ENCODE measurements at places on chromosomes 6 and 20.
A peak's percentile ranks its signal among the peaks of the same experiment; 100 is the strongest.

- ATAC-seq = no peak
These were observed 115.1 kb downstream of the JAG1 start for GRCh38 chr20:10558635-10559187.

GRCh38 chr20:25327521-25328235, 63.0 kb downstream of the ABHD12 start:
- ATAC-seq = no peak

DNA sequence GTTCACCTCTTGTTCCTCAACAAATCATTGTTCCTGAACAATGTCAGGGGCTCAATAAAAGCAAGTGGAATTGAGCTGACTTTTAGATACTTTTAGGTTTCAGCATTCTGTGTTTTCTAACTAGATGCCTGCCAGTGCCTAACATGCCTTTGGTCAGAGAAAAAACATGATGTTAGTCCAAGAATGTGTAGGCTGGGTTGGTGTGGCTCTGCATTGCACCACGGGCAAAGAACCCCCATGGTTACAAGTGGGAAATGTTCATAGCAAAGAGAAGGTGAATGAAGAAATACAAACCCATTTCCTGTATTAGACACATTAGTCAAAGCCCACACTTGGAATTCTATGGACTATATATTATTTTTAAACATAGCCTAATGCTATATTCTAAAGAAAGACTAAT, 193.3 kb downstream of the TMEM200A start:
- ATAC-seq = no peak

DNA sequence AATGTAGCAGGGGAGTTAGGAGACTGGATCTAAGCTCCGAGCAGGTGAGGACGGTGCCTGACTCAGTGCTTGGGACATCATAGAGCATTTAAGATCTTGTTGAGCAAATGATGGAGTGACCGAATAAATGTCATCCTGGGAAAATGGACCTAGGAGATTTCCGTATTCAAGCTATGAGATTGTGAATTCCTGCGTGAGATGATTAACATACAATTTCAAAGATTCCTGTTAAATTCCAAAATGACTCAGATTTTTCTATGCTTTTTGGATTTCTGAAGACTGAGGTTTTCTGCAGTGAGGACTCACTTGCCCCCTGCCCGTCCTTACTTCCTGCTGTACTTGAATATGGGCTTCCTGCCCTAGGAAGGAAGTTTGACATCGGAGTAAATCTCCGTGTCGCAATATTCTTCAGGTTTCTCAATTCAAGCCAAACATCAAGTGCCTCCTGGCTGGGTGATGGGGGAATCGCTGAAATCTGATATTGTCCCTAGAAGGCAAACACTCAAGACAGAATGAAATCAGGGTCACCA, 5.2 kb downstream of the SYTL3 start:
- ATAC-seq = peak; percentile 13

GRCh38 chr20:3172126-3172932, 1.0 kb downstream of the LZTS3 start:
- no peak for ATAC-seq

- no peak for ATAC-seq
These were observed 424.5 kb upstream of the FLRT3 start for GRCh38 chr20:14761903-14762302.

DNA sequence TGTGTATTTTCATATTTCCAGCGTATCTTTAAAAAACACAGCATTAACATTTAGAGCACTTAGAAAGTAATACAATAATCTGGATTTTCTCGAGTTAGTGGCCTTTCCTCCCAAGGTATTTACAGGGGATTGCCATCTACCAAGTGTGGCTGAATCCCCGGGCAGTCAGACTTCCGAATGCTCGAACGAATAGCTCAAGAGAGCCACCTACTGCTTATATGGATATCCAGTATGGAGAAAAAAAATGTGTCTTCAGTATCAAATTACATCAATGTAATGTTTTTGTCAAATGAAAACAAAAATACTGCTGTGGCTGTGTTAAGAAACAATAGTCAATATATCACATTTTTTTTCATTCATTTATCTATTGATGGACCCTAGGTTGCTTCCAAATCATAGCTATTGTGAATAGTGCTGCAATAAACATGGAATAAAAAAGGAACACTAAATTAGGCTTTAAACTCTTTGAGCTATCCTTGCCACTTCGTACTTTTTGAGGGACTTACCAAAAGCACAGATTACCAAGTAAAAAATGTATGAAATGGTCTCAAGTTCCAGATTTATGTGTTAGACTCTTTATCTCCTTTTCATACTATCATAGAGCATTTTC, 654.5 kb upstream of the PTCHD4 start:
- ATAC-seq = no peak

GRCh38 chr6:162596676-162597075, 130.9 kb downstream of the PRKN start:
- ATAC-seq = no peak

DNA sequence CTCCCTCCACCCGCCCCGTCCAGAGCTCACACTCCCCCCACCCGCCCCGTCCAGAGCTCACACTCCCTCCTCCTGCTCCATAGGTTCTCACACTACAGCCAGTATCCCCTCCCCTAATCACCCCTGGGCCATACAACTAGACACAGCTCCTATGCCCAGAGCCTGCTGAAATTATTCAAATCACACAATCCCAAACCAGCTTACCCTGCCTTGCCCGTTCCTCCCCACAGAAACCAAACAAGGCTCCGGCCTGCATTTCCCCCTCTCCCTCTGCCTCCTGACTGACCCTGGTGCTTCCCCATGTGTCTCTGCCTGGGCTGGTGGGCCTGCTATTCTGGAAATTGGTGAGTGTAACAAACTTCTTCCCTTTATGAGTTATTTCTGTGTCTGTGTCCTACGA, 18.6 kb downstream of the SLC2A4RG start:
- no peak for ATAC-seq

DNA sequence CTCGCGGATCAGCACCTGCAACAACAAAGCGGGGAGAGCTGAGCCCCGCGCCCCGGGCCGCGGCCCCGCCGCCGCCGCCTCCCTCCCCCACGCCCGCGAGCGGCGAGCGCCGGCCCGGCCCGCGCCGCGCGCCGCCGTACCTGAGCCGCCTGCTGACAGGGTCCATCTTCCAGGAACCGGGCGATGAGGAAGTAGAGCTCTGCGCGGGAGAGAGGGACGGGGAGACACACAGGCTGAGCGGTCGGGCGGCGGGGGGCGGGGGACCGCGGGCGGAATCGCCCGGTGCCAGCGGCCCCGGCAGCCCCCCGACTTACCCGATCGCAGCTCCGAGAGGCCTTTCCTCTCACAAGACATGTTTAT, 359 bp downstream of the PHIP start:
- peak; percentile 37 for ATAC-seq
